Suppressor macrophage (primary cell): ENCODE measurements at places on chromosomes 6 and 20.
A peak's percentile ranks its signal among the peaks of the same experiment; 100 is the strongest.

DNA sequence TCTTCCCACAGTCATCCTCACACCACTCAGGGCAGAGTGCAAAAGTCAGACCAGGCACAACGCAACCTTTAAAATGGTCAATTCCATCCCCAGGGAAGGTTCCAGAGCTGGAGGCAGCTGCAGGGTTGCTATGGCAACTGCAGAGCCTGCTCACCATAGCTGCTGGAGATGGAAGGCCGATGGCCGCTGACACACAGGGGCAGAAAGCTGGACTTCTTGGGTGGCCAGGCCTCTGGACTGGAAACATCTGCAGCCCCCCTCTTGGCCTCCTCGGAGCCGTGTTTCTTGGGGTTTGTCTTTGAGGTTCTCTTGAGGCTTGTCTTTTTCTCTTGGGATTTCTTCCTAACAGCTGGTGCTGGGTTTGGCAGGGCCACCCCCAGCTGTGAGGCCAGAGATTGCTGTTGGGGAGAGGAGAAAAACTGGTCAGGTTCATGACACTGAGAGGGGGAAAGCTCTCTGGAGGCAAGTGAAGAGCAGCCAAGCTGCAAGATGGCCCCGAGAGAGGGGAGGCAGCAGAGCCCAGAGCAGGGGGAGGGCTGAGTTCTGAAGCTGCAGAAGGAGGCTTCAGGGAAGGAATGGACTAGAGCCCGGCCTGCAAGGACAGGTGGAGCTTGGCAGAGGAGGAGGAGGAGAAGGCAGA is 10.2 kb downstream of the BNIP5 start:
- no peak for DNase-seq

- peak; percentile 74 for DNase-seq
These were observed 19.3 kb downstream of the SULF2 start for GRCh38 chr20:47765691-47766594.

DNA sequence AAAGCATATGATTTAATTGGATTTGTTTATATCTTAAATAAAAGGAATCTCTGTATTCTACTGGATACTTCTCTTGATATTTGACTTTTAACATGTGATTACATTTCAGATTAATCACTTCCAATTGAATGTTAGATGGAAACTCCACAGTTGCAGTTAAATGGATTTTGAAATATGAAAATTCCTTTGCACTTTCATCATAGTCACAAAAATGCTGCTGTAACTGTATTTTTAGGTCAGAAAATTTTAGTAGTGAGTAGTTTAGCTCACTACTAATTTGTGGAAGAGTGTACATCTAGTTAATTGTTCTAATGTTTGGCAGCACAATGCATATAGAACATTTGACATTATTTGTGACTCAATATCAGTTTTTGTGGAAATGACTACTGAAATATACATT is 26.8 kb downstream of the PTCHD4 start:
- no peak for DNase-seq

DNA sequence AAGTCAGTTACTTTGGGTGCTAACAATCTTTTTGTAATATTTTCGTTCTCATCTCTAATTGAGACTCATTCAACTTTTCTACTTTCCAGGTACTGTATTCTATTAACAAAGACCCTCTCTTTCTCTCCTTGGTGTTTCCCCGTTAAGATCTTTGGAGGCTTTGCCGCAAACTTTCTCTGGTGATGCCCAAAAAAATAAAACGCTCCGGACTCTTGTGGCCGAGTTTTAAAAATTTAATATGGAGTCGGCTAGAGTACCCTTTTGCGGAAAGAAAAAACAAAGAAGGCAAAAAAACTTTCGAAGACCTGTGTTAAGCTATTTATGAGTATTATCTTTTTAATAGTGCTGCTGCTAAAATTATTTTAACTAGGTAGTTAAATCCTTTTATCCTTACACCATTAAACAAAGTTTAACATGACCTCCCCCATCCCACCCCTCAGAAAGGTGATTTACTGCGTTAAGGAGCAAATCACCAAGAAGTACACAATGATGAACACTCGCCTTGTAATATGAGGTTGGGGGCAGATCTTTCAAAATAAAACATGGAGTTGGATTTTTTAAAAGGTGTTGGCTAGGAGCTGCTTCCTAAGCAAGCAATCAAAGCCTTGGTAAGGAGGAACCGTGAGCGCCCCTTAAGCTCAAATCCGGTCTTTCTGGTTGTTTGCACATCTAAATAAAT is 10.0 kb downstream of the SIM1 start:
- no peak for DNase-seq
